WERI-Rb-1 (cell line): ENCODE measurements at places on chromosomes 1 and 21.

- no peak for DNase-seq
These were observed 102.0 kb upstream of the RUNX3 start for GRCh38 chr1:25031966-25032667.

DNA sequence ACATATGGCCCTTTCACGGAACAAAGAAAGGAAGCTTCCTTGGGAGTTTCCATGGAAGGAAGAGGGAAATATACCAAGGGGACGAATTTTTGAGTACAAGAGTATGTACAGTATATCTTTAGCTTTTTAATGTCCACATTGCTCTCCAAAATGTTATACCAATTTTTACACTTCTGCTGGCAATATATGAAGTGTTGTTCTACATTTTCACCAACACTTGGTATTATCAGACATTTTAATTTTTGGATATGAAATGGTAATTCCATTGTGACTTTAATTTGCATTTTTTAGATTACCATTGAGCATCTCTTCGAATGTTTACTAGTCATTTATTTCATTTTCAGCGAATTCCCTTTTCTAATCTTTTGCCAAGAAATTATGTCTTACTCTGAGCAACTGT is 5.5 kb upstream of the VPS45 start:
- DNase-seq = no peak

- peak; percentile 38 for DNase-seq
These were observed 81.8 kb upstream of the KCNA3 start for GRCh38 chr1:110756506-110756905.

DNA sequence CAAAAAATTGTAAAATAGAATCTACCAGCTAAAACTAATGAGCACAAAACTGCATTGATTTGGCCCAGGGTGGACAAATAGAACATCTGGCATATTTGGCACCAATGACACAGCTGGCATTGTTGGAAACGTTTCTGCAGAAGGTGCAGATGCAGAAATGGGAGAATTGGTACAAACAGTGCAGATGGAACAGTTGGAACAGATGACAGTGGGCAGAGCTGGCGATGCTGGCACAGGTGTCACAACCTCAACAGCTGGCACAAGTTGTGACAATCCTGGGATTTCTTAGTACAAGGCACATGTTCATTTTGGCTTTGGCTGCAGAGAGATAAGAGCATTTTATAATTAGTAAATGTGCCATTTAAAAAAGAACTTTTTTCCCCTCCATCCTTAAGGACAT is 91.1 kb upstream of the ZBTB18 start:
- no peak for DNase-seq

- DNase-seq = no peak
These were observed 12.7 kb upstream of the RRP15 start for GRCh38 chr1:218272366-218272765.

- DNase-seq = peak; percentile 68
These were observed 59.1 kb downstream of the BCL9 start for GRCh38 chr1:147600119-147601111.

DNA sequence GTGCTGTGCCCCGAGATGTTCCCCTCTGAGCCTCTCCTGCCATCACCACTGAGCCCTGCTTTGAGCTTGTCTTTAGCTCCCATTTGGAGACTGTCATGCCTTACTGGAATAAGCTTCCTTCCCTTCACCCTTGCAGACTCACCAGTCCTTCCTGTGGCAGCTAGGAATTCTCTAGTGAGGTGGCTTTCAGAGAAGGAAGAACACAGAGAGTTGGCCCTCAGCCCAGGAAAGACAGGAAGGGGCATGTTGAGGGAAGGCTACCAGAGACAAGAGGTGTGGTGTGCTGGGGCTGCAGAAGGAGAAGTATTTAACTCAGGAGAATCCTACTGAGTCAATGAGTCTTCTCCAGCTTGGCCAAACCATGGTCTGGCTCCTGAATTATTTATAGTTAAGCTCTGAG is 76.3 kb downstream of the UCK2 start:
- DNase-seq = no peak

- no peak for DNase-seq
These were observed 3.4 kb downstream of the TNFRSF18 start for GRCh38 chr1:1202831-1203560.

DNA sequence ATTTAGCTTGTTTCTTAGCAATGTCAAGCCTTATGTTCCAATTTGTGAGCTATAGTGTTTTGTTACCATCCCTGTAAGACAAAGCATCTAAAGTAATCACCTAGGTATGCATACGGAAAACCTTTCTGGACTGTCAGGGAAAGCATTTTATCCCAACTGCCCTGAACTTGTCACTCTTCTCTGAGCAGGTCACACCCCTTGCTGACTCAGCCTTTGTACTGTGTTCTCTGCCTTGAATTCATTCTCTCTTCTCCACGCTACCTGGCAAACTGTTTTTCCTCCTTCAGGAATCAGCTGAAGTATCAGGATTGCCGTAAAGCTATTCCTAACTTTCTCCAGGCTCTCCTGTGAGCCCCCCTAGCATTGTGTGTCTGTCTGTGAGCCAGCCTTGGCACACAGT is 54.2 kb downstream of the PBX1 start:
- DNase-seq = no peak

DNA sequence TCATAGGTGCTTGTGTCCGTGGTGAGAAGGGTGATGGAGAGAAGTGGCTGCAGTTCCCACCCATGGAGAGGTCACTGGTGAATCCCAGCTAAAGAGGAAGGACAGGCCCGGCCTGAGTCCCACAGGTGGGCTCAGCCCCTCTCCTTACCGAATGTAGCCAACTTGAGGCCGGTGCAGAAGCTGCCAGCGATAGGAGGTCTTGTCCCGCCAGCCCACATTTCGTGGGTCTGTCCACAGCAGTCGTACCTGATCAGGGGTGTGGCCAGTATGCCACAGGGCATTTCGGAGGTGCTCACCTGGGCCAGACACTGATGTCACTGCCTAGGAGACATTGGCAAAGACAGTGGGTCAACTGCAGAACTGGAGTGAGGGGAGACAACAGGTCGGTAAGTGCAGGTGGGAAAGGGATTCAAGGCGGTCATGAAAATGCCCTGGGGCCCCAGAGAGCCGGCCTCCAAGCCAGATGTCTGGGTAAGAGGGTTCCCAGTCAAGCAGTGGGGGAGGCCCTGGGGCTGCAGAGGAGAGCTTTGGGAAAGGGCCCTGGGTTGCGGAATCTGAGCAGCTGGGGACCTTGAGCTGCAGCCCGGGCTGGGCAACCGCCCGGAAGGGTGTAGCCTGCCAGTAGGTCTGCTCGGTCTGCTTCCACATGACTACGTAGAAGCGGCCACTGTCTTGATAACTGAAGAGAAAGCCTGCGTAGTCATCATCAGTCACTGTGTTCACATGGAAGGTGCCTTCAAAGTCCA is 10.6 kb downstream of the THBS3 start:
- no peak for DNase-seq

DNA sequence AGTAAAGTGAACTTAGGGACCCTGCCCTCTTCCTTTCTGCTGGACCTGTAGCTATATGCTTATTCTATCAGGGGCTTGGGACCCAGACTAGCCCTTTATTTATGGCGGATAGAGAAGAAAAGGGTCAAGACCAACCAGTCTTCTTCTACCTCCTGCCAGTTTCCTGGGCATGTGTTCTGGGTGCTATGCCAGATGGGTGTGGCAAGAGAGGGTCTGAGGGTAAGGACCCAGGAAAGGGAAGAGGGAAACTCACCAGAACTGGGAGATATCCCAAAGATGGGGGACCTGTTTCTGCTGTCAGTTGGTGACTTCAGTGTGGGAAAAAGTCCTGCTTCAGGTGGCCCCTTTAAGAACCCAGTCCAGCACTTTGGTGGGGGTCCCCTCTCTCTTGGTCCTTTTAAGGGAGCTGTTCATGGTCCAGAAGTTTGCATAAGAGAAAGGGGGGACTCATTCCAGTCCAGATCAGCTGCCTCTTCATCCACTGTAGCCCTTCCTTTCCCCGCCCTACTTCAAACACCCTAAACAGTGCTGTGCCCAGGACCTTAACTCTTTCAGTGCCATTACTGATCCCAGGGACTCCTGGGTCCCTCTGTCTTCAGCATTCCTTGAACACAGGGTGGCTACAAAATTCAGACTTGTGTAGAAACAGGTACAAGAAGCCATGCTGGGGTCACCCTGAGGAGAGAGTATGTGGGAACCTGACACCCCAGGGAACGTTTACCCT is 18.4 kb downstream of the SSR2 start:
- no peak for DNase-seq

DNA sequence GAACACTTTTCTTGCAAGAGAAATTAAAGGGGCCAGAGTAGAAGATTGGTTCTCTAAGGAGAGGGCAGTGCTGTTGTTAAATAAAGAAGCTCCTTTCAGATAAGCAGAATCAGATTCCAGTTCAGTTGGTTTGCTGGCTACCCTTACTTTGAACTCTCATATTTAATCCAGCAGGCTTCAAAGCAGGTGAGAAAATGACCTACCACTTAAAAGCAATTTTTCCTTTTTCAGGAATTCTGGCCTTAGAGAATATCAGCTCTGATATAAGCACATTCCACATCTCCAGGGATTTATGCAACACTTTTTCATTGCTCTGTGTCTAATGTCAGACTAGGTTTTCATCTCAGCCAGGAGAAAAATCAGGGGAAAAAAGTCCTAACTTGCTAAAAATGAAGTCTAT is 28.7 kb downstream of the WNT2B start:
- DNase-seq = no peak

DNA sequence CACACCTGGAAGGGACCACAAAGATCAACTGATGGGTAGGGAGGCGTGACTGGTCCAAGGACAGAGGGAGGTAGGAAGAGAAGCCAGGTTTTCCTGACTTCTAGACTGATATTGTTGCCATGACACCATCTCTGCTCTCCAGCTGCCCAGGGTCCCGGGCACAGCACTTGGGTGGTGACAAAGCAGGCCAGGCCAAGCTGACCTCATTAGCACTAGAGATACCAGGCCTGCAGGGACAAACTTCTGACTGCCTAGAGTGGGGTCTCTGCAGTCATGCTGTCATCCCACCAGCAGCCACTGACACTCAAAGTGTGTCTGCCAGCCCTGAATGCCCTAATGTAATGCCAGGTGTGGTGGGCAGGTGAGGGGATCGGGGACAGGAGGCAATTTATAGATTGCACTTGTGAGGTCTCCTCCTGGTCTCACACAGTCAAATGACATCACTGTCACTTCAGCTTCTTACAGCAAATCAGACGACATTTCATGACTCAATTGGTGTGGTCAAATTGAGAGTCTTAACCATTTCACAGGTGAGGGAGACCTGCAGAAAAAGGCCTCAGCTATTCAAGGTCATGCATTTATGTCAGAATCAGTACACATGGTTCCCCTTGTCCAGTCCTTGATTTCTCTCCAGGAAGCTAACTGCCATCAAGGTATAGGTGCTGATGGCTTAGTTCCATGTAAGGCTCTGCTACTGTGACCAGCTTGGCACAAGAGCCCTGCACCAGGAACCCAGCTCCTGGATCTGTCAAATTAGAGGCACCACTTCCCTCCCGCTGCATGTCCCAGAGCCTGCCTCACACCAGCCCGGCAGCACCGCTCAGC is 2.7 kb downstream of the SLC9A1 start:
- DNase-seq = no peak

GRCh38 chr1:1169429-1170214 is 4.1 kb upstream of the TTLL10 start:
- no peak for DNase-seq

DNA sequence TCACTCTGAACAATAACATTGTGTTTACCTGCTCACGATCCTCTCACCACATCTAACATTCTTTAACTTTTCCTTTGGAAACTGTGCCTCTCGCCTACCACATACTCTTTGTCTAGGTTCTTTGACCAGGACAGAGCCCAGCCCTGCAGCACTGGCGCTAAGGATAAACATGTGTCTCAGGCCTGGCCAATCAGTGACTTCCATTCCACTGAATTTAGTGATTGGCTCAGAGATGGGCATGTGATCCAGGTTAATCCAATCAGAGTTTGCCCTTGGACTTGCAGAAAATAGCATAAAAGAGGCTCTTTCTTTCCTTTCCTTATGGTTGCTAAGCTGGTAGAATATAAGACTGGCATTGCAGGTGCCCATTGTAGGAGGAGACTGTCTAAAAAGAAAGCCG is 605.7 kb downstream of the MATN1 start:
- no peak for DNase-seq

DNA sequence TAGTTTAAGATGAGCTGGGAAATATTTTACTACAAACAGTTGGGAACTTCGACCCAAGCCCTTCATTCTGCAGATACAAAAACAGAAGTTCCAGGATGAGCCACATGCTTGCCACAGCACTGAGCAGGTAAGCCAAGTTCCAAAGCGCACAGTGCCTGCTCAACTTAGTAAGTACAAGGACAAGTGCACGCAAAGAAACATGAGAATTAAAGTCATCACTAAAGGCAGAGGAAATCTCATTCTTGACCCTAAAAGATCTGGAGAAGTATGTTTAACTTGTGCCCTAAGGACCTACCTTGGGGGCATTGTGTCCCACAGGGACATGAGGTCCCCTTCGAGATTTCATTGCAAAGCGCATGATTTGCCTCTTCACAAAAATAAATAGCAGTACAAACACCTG is 1.2 kb upstream of the UBAP2L start:
- no peak for DNase-seq

DNA sequence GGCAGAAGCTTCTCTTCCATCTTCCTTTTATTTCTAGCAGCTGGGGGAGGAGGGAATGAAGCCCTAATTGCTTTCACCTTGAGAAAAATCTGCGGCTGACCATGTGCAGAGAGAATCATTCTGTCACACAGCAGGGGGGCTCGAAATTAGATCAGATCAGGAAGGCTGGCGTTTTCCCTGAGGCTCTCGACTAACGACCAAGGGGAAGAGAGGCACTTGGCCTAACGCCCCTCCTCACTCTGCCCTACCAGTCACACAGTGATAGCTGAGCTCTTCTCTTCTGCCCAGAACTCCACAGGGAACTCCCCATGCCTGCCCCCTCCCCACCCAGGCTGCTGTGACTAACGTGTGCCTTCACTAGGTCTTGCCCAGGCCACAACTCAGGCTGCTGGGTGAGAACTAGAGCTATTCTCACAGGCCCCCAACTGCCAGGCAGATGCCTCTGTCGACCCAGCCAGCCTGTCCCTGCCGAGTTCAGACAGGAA is 26.5 kb upstream of the KHDRBS1 start:
- peak; percentile 25 for DNase-seq

GRCh38 chr1:100627936-100628335 is 90.0 kb downstream of the GPR88 start:
- DNase-seq = no peak

GRCh38 chr1:179091691-179092165 is 9.9 kb downstream of the TOR3A start:
- peak; percentile 81 for DNase-seq
